ENCODE measurements at places on chromosomes 3 and 15.
A peak's percentile ranks its signal among the peaks of the same experiment; 100 is the strongest.

DNA sequence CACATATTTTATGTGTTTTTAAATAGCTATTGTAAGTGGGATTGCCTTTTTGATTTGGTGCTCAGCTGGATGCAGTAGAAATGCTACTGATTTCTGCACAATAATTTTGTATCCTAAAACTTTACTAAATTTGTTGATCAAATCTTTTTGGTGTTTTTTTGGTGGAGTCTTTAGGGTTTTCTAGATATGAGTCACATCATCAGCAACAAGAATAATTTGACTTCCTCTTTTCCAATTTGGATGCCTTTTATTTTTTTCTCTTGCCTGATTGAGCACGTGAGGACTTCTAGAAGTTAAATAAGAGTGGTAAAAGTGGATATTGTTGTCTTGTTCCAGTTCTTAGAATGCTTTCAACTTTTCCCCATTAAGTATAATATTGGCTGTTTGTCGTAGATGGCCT lies 51.3 kb downstream of the TLNRD1 start:
- no peak for DNase-seq

GRCh38 chr3:114043205-114043604 lies 13.1 kb downstream of the CCDC191 start:
- DNase-seq, result no peak

DNA sequence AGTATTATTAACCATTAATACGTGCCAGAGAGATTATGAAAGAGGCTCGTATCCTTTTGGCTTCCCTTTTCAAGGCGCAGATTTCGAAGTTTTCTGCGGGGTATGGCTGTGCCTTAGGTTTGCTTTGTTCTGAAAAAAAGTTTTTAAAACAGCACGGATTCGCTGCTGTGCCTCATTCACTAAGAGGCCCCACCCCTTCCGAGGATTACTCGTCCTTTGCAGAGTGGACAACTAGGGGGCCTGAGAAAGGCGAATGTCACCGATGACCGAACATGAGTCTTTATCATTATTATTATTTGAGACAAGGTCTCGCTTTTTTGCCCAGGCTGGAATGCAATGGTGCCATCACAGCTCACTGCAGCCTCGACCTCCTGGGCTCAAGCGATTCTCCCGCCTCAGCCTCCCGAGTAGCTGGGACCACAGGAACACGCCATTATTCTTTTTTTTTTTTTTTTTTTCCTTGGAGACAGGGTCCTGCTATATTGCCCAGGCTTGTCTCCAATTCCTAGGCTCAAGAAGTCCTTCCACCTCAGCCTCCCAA lies 684 bp upstream of the RPS27L start:
- peak; percentile 83 for DNase-seq

DNA sequence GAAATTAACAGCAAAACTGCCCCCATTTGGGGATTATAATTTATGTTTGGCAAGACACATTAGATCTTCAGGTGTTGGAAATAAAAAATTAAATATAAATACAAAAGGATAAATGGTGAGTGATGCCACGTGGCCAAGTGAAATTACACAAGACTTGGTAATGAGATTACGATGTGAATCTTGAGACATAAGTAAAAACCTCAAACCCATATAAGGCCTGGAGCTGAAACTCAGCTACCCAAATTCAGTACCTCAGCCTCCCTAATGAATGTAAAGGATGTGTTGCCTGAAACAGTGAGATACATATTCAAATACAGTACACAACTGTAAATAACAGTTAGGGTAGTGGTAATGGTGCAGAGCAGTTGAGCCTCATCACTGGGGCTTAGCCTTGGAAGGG lies 1146.6 kb downstream of the OTOL1 start:
- no peak for DNase-seq

GRCh38 chr15:99385865-99386264 lies 134.6 kb downstream of the LRRC28 start:
- DNase-seq, result peak; percentile 63

All from AG08395 (cell line).